ENCODE measurements at places on chromosomes 2 and 18.

DNA sequence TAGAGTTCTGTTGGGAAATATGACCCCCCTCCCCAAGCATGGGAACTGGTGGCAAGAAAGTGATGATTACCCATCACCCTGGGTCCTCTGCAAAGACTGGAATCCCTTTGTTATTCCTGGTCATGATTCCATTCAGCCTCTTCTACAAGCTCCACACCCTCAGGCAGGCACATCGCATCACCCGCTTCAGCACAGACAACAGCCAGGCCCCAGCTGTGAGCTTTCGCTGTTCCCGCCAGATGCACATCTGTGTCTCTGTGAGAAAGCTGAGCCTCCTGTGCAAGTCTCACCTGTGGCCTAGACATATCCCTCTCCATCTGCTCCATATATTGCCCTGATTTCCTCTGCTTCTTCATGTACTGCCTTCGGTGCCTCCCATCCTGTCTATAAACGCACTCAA lies 368.0 kb upstream of the RAB6C start:
- no peak for DNase-seq

DNA sequence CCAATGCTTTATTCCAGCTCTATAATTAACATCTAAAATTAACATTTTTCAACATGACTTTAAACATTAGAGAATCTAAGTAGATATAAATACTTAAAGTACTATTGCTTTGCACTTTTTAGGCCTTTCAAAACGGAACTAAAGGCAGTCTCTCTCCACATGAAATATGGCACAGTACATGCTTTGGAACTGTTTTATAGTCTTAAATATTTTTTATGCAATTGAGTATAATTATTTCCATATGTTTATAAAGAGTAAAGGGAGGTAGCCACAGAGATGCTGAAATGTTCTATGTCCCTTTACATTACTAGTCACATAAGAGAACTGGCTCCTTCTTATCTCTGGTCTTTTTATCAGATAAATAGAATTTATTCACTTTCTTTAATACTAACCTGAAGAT lies 674.0 kb downstream of the PLCL1 start:
- DNase-seq: no peak

DNA sequence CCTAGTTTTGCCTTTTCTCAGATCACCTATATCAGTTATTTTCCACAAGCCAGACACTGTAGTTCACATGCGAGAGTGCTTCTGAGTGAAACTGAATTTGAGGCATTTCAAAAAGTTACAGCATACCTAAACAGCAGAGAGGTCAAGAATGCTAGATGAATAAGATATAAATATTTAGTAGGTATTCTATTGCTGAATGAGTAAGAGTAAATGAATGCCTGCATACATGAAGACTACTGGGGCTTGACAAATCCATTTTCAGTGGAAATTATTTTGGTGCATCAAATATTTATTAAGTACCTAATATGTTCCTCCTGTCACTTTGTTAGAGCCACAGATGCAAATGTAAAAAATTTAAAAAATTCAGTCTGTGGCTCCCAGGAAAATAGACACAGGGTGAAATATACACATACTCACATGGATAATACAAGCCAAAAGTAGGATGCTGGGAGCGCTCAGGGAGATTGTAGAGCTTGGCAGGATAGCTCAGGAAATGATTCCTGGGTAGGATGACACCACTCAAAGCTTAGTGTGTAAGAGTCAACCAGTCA lies 27.6 kb upstream of the CDC42EP3 start:
- DNase-seq: no peak

- DNase-seq: no peak
Measured at GRCh38 chr18:23316988-23317387, 136.1 kb upstream of the RIOK3 start.

GRCh38 chr2:219174801-219175200 lies 1.9 kb downstream of the CNPPD1 start:
- no peak for DNase-seq

- DNase-seq: peak; percentile 21
Measured at GRCh38 chr2:204072443-204073324, 136.1 kb downstream of the ICOS start.

DNA sequence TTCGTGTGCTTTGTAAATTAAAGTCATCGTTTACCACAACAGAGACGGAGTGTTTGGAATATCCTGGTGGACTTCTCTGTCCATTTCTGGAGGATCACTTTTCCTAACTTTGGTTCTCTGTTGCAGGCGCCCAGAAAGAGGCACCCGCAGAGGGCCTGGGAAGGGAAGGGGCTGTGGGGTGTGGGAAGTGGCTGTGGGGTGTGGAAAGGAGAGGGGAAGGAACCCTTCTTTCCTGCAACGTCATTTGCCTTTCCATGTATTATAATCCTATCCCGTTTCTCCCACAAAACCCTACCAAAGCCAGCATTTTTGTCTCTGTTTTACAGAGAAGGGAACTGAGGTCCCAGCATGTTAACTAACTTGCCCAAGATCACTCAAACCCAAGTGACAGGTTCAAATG lies 210.0 kb downstream of the KLHL29 start:
- no peak for DNase-seq

- DNase-seq: no peak
Measured at GRCh38 chr2:43010438-43011157, 215.8 kb downstream of the ZFP36L2 start.

GRCh38 chr2:6730003-6730402 lies 135.7 kb downstream of the CMPK2 start:
- DNase-seq: no peak

DNA sequence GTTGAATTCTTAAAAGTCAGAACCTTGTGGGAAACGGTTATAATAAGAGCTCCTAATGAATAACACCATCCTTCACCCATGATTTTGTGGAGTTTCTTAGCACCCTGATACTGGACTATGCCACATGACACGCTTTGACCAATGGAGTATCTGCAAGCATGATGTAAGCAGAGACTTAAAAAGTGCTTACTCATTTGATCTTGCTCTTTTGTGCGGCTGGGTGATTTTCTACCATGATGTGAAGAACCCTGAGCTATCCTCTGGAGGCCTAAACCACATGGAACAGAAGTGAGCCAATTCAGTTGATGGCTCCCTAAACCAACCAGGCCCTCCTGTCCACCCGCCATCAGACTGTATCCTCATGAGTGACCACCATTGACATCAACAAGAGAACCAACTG lies 70.9 kb downstream of the TCF4 start:
- DNase-seq: no peak

DNA sequence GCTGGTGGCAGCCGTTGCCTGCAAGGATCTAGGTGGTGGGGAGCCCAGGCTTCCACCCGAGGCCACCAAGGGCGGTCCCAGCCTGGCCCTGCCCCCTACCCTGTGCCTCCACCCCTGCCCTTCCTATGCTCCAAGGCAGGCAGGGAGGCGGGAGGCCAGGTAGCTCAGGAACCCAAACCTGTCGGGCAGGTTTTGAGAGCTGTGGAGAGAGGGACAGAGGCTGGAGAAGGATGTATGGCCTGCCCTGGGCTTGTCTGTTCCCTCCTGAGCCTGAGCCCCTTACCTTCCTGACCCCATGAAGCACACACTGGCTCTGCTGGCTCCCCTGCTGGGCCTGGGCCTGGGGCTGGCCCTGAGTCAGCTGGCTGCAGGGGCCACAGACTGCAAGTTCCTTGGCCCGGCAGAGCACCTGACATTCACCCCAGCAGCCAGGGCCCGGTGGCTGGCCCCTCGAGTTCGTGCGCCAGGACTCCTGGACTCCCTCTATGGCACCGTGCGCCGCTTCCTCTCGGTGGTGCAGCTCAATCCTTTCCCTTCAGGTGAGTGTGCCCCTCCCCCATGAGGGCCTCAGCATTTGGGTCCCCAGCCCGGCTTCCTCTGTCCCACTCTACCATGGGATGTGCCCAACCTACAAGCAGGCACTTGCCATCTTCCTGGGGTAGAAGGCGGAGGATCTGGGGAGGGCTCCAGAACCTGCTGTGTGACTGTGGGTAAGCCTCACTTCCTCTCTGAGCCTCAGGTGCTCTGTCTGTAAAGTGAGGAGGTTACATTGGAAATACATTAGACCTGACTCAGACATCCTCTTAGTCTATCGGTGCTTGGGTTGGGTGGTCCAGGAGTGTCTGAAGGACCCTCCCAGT lies at the start of gene PROM2:
TSS of gene PROM2 (plus strand) at position 159 of the 860 bp plus-strand sequence. CDS start at position 296, 137 bp downstream.
- peak; percentile 27 for DNase-seq

DNA sequence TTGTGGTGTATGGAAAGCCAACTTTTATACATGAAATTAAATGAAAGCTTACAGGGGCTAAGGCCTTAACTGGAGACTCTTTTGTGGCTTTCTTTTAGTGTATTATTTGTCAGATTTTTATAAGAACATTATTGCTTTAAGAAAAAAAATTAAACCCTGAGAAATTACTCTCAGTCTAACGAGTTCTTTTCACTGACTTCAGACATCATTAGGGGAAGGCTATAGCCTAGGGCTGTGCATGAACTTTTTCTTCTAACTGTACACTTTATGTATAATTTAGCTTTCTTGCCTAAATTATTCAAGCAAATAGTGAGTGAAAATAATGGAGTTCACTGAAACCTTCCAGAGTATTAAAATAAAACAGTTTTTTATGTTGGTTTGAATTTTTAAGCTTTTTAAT lies 151.1 kb upstream of the MEIS1 start:
- no peak for DNase-seq

DNA sequence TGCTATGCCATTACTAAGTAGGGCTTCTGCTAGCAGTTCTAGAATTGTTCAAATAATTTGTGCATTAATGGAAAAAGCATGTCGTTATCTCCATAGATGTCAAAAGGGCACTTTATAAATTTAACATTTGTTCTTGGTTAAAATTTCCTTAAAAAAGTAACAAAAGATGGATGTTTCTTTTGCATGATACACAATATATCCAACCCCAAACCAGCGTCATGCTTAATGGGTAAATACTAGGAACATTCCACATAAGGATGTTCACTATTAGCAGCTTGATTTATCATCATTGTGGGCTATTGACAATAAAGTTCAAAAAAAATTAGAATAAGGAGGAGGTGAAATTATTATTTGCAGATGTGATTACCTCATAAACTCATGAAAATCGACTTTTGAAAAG lies 79.7 kb downstream of the GREB1L start:
- DNase-seq: no peak

DNA sequence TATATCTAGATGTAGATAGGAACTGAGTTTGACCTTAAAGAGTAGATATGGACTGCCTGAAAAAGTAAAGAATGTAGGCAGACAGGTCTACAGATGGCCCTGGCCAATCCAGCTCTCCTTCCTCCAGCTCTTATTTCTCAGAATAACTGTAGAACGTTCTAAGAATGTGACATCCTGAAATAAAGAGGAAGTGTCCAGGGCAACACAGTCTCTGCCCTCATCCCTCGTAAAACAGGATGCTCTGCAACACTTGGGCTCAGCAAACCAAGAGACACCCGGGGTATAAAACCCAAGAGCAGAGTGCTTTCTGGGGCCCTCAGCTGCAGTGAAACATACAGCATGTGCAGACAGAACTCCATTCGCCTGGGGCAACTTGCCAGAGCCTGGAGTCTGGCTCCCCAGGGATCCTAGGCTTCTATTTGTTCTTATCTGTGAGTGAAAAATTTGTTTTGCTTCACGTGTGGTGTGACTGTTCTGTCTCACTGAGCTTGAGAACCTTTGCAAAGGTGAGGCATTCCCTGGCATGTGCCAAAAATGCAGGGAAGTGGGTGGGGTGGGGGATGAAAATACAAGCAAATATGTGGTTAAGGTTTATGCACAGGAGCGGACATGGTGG lies 401.0 kb downstream of the SETBP1 start:
- no peak for DNase-seq

- no peak for DNase-seq
Measured at GRCh38 chr2:207504513-207505170, 25.1 kb upstream of the CREB1 start.

GRCh38 chr2:85395912-85396475 lies 14.2 kb downstream of the CAPG start:
- DNase-seq: no peak

GRCh38 chr18:78069784-78070664 lies 820.4 kb downstream of the GALR1 start:
- DNase-seq: no peak

- no peak for DNase-seq
Measured at GRCh38 chr18:80115035-80115434, 6.0 kb downstream of the ADNP2 start.

DNA sequence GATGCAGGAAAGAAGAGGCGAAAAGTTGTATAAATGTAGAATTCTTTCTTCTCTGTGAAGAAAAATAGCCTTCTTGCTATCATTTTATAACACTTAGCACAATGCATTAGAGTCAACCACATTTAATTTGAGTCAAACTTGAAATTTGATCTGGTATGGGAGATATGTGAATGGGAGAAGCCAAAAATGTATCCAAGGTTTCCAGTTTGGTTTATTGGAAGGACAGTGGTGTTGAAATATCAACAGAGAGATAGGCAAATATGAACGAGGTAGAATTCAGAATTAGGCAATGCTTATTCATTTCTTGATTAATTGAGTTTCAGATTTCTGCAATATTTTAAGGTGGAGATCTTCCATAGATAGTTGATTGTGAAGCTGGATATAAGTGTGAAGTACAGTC lies 991.9 kb upstream of the CHAC2 start:
- DNase-seq: no peak

DNA sequence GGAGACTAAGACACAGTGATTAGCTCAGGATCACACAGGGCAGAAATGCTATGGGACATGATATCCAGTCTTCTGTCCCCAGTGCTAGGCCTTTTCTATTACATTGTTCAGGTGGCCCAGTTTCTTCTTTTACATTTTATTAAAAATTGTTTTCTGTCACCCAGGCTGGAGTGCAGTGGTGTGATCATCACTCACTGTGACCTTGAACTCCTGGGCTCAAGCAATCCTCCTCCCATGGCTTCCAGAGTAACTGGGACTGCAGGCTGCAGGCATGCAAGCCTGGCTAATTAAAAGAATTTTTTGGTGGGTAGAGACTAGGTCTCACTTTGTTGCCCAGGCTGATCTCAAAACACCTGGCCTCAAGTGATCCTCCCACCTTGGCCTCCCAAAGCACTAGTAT lies 15.4 kb downstream of the PDK1 start:
- no peak for DNase-seq

DNA sequence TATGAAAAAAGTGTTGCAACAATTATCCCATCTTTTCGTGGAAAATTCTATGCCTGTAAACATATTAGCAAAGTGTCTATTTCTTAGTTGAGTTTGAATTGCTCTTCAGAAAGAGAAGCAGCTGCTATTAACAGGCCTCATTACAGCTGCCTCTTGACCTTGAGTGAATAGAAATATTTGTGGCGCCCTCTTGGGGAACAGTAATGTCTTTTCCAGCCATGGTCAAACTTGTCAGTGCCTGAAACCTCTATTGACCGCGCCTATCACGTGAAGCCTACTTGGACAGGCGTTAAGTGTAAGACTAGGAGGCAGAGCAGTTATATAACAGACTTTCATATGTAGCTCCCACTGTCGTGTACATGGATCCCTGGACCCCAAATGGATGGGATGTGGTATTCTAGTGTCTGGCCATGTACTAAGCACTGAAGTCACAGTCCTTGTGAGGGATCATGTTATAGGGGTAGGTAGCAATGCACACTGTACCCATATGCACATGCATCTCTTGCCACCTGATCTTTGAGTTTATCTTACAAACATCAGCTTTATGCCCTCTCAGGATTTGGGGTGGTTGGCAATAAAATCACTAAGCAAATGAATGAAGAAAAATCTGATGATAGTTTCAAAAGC lies 245.0 kb downstream of the PTGR3 start:
- DNase-seq: peak; percentile 33

- DNase-seq: no peak
Measured at GRCh38 chr18:34280653-34281052, 55.9 kb upstream of the NOL4 start.

- DNase-seq: no peak
Measured at GRCh38 chr2:142742371-142743214, 134.9 kb upstream of the KYNU start.

GRCh38 chr2:2097549-2097948 lies 233.5 kb downstream of the MYT1L start:
- DNase-seq: no peak

Measured in HCT116 (cell line).